ENCODE measurements at places on chromosomes 16 and 17.
A peak's percentile ranks its signal among the peaks of the same experiment; 100 is the strongest.

- no peak for DNase-seq
Observed at GRCh38 chr17:49055181-49055927, 58.2 kb downstream of the IGF2BP1 start.

DNA sequence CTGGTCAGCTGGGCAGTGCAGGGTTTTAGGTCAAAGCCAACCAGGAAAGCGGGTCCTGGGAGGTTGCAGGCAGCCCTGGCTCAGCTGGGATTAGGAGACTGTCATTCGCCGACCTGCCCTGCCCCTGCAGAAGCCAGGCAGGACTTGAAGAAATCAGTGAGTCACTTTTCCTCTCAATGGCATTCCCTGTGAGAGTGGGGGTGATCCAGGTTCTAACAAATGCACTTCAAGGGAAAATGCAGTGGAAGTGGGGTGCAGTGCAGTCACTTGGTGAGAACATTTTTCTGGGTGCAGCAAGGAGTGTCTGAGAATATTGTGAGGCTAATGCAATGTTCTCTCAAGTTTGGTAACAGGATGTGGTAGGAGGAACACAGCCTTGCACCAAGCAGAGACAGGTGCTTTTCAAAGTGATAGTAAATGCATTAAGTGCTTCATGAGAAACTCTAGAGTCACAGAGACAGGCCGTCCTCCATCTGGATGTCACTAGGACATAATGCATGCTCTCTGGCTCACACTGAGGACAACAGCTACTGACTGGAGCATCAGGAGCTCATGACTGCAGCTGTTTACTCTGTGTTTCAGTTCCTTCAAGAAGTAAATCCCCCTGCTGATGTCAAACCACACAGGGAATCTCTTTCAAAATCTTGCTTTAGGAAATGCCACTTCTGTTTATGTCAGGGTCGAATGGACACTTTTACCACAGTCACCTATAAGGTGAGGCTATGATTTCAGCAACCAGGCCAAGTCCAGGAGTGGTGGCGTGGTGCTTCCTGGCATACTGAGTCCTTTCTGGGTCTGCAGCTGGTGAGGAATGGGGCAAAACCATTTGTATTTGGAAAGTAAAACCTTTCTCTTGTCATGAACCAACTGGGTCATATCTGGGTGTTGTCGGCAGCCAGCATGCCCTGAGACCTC, 16.7 kb downstream of the CDK5R1 start:
- DNase-seq = no peak

DNA sequence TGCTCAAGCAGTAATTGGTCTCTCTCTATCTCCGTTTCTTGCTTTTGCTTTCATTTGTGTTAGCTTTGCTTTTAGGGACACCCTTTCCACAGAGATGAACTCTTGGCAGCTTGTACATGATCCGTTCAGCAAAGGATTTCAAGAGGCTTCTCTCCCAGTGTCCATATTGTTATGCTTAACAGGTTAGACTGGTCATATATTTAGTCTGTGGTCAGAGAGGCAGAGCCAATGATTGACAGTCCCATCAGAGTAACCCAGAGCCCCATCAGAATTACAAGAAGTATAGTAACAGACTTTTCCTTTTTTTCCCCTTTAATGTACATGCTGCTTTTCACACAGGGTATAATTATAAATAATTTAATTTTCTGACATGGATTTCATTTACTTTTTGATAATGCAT, 34.4 kb downstream of the GDPD1 start:
- DNase-seq = no peak

DNA sequence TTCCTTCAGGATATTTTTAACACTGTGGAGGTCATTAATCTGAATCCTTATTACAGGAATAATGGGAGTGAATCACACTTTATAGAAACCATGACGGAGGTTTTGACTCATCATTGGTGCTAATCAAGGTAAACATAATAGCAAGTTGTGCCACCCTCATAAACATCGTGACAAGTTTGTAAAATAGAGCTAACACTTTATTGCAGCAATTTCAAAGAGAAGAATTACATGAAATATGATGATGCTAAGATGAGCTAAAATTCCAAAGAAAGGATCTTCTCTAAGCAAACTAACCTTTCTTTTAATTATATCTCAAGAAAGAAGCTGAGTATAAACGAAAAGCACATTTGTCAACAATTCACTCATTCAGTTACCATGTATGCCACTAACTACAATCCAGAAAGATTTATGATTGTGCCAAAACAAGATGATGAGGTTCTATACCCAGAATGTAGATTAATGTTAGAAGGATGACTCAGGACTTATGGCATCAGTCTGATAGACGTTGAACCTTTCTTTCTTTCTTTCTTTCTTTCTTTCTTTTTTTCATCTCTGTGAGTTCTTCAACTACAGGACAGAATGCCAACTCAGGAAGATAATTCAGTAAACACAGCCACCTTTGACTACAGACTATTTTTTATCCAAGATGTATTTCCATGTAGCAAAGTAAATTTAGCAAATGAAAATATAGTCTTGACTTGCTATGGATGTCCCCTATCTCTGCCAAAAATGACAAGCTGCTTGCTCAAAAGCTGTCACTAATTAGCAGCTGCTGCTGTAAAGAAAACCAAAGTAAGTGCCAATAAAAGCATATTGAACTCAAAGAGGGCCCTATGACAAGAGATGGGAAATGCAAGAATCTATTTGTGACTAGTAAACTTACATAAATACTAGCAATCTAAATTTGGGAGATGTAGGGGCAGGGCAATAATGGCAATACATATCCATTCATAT, 23.3 kb downstream of the STAT5B start:
- no peak for DNase-seq

GRCh38 chr17:34980681-34981537, 597 bp downstream of the LIG3 start:
- peak; percentile 85 for DNase-seq

DNA sequence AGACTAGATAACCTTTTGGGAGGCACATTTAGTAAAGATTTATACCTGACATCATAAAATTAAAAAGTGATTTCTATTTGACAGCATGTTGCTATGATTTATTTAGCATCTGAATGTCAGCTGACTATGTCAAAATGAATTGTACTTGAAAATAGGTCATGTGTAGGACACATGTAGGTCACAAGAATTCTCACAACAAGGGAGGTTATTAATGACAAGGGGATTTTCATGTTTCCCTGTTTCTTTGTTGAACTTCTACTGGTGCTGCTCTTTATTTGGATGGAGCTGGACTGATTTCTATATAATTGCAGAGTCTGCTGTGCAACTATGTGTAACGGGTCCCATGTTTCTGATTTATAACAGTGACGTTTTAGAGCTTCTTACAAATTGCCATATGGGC, 144.4 kb downstream of the CNTNAP4 start:
- no peak for DNase-seq

DNA sequence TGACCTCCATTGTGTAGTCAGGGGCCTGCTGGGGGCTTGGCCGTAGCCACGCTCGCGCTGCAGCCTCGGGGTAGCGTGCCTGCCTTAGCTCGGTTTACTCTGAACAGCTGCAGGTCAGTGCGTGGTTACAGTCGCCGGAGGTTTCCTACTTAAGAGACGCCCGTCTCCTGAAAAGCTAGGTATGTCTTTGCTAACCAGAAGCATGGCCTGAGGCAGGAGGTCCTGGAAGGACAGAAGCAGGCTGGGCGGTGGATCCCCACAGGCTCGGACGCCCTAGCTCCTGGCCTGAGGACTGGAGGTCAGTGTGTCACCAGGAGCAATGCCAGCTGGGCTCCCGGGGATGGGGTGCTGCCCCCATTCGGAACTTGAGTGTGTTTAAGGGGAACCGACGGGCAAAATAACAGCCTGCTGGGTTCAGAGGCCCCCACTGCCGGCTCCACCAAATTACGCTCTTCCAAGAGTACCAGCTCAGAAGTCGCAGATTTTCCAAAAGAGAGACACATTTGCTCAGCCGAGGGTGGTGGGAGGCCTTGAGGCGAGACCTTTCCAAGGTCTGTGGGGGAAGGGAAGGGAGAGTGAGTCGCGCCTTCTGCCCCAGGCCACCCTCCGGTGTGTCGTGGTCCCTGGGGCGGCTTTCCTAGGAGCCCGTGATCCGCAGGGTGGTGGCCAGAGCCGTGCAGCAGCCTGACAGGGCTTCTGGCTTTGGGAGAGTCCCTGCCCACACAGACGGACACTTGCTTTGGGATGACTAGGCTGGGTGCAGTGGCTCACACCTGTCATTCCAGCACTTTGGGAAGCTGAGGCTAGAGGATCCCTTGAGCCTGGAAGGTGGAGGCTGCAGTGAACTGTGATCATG, 3.9 kb upstream of the GNG13 start:
- no peak for DNase-seq

DNA sequence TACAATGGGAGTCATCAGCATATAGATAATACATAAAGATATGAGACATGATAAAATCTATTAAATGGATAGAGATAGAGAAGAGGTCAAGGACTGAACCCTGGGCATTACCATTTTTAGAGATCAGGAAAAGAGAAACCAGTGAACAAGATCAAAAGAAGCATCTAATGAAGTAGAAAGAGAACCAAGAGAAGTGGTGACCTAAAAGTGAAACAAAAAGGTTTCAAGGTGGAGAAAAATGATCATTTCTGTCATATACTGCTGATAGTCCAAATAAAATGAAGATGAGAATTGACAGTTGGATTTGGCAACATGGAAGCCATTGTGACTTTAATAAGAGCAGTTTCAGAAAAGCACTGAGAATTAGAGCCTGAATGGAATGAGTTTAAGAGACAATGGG, 165.1 kb downstream of the PPM1E start:
- no peak for DNase-seq

- no peak for DNase-seq
Observed at GRCh38 chr16:71703333-71703732, 21.2 kb downstream of the PHLPP2 start.
